H4 (cell line): ENCODE measurements at places on chromosomes 2 and 18. TPM values are rescaled to one million over a fixed set of nuclear protein-coding genes. Genes with fewer than 3 reads are reported as not detected.
A peak's percentile ranks its signal among the peaks of the same experiment; 100 is the strongest.

The OTOS gene
- total RNA-seq: not detected in 2 replicates

The ERFE gene
- total RNA-seq: 4.3 and 6.2 TPM in 2 replicates

The FRZB gene
- 0.08 and 0.10 TPM in 2 replicates for total RNA-seq

The SERPINB8 gene
- total RNA-seq: 7.8 and 9.2 TPM in 2 replicates

DNA sequence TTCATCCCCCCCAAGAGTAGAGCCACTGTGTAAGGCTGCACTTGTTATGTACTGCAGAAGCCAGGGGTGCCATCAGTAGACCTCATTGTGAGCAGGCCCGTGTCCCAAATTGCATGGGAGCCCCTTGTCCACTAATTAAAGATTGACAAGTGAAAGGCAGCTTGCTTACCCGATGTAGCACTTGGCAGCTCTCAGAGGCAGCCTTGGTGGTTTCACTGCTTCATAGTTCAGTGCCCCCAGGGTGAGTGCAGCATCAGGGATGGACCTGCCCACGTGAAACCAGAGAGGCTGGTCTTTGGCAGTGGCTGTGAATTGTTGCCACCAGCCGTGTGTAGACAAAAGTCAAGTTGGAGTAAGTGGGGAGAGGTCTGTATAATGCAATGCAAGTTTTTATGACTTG is 13.3 kb downstream of the TUBB6 start:
- no peak for DNase-seq

GRCh38 chr2:237879991-237880560 is 20.7 kb downstream of the RAMP1 start:
- no peak for DNase-seq

DNA sequence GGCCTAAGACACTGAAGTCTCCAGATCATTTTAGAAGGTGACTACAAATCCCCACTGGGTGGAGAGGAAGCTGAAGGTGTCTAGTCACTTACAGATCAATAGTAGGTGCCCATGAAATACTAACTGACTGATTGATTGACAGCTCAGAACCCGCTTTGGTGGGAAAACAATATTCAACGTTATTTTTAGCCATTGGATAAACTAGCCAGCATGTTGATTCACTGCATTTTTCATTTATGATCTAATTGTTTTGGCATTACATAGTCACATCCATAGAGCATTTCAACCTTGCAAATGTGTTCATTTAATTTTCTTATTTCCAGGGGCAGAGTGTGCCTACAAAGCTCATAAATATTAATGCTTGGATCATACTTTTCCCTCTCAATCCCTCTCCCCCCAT is 162.3 kb downstream of the MREG start:
- DNase-seq: no peak

DNA sequence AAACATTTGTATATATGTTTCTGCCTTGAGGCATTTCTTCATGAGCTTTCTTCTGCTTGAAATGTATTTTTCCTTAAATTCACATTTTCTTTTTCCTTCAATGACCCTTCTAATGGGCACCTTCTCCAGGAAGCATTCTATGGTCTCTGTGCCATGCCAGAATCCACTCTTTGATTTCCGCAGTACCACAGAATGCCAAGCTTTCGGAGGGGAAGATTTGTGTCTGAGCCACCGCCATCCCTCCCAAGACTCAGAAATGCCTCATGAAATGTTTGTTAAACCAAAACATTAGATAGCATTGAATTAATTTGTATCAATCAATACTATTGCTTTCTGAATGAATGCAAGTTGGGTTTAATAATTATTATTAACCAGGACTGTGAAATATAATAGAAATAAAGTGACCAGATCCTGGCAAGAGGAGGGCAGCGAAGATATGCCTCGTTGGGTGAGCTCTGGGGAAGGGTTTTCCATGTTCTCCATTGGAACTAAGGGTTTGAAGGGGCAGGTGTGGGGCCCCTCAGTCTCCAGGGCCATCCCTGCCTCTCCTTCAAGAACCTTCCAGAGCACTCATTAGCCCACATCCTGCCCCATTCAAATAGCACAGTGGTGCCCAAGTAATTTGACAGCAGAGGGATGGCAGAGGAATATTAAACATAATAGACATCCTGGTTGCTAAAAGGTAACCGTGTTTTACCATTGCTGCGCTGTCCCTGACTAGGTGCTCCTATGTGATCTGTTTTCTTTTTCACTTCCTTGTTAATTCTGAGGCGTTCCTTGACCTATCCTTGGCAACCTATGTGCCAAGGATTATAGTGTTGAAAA is 189.6 kb downstream of the MYCN start:
- DNase-seq: no peak

- DNase-seq: no peak
These were observed 9.5 kb upstream of the RPRM start for GRCh38 chr2:153488072-153488471.

DNA sequence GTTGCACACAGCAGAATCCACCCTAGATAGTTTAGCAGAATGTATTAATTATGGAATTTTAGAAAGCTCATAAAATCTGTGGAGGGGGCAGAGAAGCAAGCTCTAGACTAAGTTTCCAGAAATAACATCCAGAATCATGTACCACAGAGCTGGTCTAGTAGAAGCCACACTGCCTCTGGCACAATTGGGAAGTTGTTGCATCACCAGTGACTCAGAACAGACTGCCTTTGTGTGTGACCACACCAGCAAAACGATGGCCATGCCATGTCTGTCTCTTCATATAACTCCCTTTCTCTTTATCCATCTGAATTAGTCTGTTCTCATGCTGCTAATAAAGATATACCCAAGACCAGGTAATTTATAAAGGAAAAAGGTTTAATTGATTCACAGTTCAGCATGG is 158.9 kb downstream of the CCDC148 start:
- DNase-seq: peak; percentile 43

GRCh38 chr18:77168811-77169311 is 36.3 kb upstream of the MBP start:
- no peak for DNase-seq

GRCh38 chr2:23069923-23070322 is 315.1 kb upstream of the KLHL29 start:
- DNase-seq: no peak

- no peak for DNase-seq
These were observed 7.4 kb downstream of the RHOB start for GRCh38 chr2:20454036-20454981.

- no peak for DNase-seq
These were observed 122.3 kb downstream of the LYPD6B start for GRCh38 chr2:149160701-149161217.

- DNase-seq: peak; percentile 93
These were observed 413.3 kb upstream of the TRIB2 start for GRCh38 chr2:12303181-12304030.

DNA sequence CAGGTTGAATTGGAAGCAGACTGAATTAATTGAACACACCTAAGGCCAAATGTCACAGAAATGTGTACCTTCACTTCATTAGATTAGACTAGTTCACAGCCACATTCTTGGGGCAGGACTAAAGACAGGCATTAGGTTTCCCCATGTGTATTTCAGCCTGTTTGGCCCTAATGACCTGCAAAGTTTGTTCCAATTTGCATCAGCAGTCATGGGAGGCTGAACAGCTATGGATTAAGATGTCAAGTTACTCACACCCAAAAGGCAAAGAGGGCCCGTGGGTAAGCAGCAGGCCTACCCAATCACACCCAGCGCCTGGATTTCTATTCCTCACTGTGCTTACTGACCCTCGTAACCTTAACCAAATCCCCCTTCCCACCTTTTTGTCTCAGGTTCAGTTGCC is 99.6 kb upstream of the RIOK3 start:
- DNase-seq: no peak

DNA sequence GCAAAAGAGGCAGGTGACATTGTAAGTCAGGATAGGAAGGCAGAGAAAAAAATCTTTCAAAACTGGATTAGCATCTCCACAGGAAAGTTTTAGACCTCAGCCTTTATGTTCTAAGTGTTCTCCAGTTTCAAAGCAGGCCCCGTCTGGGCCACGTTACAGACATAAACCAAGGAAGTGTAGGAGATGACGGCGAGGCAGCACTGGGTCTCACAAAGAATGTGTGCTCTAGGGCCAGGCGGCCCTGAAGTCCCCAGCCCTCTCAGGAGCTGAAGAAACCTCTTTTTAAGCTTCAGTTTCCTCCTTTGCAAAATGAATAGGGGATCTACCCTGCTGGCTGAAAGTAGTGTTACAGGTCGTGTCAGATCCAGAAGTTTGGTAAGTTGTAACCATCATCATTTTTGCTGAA is 81.7 kb downstream of the SPRED2 start:
- DNase-seq: no peak
